Neuronal stem cell (in vitro differentiated cells): ENCODE measurements at places on chromosomes 2 and 18.

- DNase-seq = no peak
Measured at GRCh38 chr2:72864500-72864899, 22.7 kb upstream of the SPR start.

DNA sequence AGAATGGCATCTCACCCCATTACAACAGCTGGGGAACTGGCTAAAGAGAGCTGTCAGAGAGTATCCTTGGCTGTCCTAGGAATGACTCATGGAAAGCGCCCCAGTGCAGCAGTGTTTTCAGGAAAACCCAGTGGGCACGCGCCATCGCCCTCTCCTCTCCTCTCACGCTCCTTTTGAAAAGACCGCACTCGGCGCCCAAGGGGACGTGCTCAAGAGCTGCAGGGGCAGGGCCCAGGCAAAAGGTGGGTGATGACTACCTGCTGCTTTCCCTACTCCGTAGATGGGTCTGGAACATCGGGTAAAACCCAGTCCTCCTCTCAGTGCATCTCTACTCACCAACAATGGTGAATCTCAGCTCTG lies 68.1 kb downstream of the EMILIN2 start:
- no peak for DNase-seq

- no peak for DNase-seq
Measured at GRCh38 chr2:61439241-61440002, 31.5 kb downstream of the USP34 start.

DNA sequence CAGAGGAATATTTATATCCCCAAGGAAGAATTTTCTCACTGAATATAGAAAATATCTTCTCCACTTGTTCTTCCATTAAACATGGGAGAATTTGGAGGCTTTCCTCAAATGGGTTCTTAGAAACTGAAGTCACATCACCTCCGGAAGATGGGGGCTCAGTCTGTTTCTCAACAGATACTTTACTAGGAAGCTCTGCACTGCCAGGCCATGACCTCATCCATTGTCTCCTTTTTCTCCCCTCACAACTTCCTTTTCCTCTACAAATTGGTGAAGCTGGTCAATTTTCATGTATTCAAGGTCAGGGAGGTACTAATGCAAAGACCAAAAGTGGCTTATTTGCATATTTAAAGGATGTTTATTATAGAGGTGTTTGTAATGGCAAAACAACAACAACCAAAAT lies 173.1 kb downstream of the RNF152 start:
- no peak for DNase-seq

DNA sequence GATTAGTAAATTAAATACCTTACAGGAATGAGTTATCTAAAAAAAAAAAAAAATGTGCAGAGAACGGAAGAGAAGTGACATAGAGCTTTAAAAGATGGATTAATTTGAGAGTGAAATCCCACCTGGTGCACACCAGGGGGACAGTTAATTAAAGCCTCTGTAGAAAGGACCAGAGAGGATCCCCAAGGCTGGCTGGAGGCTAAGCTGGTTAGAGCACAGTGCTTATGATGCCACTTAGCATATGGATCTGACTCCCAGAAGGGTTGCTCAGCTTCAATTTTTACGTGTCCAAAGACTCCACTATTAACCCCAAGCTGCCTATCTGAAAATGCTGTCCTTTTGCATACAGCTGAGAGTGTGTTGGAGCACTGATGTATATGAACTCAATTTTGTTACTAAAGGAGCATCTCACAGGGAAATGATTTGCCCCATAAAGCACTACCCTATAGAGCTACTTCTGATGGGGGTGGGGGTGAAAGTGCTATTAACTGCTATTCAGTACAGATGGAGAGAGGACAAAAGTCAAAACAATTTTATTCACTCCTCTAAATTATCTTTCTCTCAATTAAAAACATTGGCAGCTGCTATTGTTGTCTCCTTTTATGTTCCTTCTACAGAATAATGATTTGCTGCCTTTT lies 15.2 kb upstream of the SLC8A1 start:
- no peak for DNase-seq
